ENCODE measurements at places on chromosomes 5 and 9.

DNA sequence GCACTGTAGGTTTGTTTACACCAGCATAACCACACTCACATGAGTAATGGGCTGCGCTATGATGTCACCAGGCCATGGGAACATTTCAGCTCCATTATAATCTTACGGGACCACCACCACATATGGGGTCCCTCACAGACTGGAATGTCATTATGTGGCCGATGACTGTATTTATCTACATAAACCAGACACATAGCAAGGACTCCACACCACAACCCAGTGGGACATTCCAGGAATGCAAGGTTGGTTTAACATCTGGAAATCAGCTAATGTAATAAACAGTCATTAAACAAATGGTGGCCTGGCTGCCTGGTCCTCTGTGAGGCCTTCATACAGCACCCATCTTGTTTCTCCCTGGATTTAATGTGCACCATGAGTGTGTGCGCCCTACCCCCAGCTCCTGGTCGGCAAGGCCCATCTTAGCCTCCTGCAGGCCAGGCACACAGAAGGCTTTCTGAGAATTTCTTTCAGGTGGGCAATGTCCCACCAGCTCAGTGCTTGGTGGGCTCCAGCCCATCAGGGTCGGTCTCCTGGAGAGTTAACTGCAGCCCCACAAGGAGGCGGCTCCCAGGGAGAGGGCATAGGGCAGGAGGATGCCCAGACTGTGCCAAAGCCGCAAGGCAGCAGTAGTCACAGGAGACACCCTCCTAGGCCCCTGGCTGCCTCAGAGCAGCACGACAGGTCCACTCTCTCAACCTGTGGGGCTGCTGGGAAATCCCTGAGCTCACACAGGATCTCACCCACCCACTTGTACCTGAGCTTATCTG, 35.9 kb upstream of the SARDH start:
- DNase-seq = no peak

DNA sequence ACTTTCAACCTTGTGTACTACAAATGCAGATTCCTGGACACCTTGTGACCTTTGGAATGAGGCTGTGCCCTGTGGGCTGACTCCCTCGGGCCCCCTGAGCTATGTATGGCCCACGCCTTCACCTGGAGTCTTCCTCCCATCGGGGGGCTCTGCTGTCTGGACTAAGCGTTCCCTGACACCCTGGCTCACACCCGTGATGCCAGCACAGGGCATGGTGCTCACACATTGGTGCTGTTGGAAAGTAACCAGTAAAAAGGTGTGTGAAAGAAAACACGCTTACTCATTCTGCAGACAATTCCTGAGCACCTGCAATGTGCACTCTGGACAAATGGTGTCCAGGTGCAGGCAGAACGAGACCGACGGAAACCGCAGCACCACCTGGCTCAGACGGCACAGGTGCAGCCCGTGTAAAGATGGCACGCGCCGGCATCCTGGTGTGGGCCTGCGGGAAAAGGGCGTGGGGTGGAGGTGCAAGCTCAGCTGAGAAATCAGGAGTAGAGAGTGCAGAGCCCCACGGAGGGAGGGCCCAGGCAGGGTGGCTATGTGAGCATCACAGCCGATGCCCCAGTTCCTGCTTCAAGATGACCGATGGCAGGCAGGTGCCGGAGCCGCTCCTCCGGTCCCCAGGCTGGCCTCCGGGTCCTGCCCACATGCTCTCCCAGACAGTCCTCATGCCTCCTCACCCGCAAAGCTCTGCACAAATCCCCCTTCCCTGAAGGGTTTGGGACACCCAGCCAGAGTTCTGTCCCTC, 11.0 kb downstream of the LPCAT1 start:
- no peak for DNase-seq

DNA sequence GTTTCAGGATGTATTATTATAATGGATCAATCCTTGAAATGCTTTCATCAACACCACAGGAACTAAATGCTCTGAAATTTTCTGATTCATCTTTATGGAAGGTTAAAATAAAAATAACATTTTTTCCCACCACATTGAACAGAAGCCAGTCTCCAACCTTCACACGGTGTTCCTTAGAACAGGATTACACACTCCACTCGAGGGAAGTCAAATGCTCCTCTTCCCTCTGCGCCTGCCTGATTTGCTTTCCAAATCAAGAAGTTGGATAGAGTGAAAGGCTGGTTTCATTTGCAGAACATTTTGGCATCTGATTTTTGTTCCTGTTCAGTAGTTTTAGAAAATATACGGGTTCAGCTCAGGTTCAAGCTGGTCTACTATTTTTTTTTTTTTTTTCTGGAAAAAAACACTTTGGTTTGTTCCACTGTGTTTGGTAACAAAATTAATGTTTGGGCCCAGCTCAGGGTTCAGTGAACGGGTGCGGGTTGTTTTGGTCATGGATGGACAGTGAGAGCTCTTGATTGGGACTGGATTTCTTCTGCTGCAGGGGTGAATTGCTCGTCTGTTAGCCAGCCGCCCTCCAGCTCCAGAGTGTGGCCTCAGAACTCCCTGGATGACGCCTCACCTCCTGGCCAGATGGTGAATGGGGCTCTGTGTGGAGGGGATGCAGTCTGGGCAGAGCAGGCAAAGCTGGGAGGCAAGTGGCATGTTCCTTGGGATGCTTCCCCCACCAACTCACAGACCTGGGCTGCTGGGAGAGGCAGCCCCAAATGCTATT, 82.4 kb upstream of the STC2 start:
- no peak for DNase-seq

DNA sequence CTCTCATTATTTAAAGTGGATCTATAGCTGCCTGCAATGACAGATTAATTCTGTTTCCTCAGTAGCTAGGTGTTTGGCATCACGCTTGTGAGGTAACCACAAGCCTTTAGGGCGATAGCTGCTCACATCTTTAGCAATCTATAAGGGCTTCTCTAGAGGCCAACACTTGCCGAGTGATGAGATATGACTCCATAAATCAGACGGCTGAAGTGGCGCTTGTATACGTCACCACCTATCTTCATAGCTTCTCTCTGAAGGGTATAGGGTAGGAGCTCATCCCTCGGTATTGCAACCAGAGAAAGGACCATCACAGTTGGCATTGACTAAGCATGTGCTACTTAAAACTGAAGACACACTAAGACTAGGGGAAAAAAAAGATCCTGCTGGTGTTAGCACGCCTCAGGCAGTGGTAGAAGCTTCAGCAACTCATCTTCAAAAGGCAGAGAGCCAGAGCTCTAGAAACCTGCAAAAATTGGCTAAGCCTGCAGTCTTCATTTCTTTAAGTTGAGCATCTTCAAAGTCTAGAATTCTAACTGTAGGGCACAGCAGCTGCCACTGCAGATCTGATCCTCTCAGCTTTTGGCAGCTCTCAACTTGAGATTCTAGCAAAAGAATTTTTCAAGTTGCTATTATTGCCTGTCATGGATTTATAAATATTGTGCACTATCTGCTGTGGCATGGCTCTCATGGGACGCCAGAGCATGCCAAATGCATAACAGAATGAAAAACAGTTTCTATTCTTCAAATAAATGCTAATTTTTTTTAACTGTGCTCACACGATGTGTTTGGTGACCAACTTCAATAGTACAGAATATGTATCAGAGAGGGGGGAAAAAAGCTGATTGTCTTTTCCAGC, 37.5 kb downstream of the PSMB7 start:
- DNase-seq = no peak
